Substantia nigra (tissue), 51 donors: ENCODE measurements at places on chromosomes 7 and 10.

DNA sequence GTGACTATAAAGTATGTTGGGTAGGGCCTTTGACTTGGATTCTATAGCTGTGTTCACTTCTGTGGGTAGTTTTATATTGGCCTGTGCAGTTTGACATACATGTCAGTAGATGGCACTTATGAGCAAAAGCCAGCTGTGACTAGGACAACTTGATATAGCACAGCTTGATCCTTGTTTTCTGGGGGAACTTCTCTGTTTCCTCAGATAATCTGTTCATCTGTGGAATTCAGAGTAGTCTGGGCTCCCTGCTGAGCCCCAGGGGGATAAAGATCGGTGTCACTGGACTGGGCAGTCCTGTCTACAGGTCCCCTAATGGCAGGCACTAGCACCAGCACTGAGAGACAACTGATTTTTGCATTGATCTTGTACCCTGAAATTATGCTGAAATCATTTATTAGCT, 25.4 kb downstream of the CYP2C9 start:
- no peak for DNase-seq

- no peak for DNase-seq
Observed at GRCh38 chr10:547591-548081, 141.8 kb downstream of the DIP2C start.

GRCh38 chr10:109405338-109405737, 518.0 kb downstream of the XPNPEP1 start:
- DNase-seq = no peak

- DNase-seq = no peak
Observed at GRCh38 chr10:4707221-4707620, 118.8 kb upstream of the AKR1E2 start.

GRCh38 chr10:96560966-96561887, 25.6 kb downstream of the TM9SF3 start:
- DNase-seq = no peak

DNA sequence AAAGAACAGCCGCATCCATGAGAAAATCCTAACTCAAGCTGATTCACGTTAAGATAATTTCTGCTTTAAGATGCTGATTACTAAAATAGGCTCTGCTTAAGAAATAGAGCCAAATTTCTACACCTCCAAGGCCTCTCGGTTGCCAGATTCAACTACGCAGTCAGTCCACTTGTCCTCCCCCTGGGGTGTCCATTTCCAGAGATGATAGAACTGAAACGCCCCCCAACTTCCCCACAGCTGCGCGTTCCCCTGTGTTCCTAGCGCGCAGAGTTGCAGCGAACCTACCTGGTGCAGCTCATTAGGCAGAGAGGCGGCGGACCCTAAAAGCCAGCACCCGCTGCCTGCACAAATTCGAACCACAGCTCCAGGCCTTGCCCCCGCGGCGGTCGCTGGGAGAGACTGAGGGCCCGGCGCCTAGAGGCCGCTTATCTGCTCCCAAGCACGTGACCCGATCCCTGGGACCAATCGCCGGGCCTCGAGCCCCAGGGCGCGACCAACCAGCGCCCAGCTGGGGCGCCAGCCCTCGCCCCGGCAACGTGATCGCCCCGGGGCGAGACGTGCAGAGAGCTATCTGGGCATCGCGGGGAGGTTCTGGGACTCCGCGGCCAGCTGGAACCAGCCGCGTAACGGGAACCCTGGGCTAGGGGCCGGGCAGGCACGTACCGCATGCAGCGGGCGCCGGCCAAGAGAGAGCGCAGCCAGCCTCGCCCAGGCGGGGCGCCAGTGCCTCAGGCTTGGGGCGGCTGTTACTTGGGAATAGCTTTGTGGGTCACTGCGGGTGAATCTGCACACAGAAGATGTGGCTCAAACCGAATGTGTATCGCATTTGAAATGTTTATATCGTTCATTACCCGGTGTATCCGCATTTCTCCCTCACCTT, at the start of gene PPP1R3C:
PPP1R3C (minus strand) TSS at position 401 of the 880 bp plus-strand sequence; CDS start at position 299, 102 bp downstream.
- peak; percentile 93 for DNase-seq

DNA sequence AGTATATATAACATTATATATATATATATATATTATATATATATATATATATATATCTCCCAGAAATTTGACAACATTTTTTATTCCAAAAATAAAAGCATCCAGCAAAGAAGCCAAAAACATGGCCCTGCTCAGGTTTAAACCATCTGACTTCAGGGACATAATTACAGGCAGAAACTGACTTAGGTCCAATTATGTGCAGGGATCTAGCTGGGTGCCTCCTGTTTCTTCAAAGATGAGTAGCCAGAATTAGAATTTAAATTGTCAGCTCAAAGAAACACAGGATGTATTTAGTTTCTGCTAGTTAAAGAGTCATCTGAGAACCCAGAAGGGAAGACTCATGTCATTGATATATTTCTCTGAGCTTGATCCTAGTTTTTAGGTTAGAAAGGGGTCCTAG, 656.4 kb upstream of the TEX47 start:
- no peak for DNase-seq

GRCh38 chr7:143279186-143280098, 5.3 kb upstream of the TMEM139 start:
- DNase-seq = no peak

DNA sequence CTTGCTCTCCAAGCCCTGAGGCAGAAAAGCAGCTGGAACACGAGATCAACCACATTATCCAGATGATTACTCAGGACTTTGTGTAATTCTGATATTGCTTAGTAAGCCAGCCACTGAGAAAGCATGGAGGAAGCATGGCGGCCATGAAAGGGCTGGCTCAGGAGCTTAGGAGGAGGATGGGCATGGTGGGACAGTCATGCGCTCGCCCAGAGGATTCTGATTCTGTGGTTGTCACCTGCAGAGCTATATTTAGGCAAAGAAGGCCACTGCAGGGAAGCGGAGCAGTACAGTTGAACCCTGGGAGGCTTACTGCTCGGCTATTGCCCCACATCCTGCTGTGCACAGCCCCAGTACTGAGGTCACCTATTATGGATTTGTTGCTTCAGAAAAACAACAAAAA, 128.8 kb upstream of the DNAJB12 start:
- DNase-seq = no peak

DNA sequence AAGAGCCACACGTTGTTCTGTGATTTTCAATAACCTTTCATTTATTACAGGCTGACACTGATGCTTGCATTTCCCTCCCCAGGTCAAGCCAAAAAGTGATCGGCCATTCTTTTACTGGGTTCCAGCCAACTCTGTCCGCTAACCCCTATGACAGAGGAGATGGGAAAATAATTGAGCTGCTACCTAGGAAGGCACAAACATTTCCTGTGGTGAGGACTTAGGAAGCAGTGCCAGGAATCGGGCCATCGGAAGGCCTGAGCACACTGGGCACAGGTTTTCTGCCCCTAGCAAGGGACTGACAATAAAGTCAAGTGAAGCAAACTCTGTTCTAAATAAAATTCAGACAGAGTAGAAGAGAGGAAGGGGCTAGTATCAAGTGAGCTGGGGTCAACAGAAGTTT, 313.0 kb upstream of the AOAH start:
- DNase-seq = no peak

- DNase-seq = no peak
Observed at GRCh38 chr7:18995270-18995671, 122.2 kb downstream of the TWIST1 start.

DNA sequence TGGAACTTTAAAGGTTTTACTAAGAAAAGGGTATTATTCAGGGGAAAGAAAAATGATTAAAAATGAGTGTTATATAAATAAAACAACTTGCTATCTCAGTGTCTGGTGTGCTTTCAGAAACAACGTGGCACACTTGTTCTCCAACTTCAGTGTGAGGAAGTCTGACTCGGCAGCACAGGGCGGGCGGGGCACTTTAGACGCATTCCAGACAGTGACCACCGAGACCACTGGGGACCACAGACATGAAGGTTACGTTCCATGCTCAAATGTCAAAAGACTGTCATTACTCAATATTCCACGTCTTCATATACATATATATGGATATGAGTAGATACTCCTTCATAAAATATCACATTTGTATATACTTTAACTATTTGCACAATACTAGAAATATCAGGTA, 87.0 kb downstream of the LARP4B start:
- no peak for DNase-seq
